ENCODE measurements at places on chromosomes 12 and 14.
A peak's percentile ranks its signal among the peaks of the same experiment; 100 is the strongest.

DNA sequence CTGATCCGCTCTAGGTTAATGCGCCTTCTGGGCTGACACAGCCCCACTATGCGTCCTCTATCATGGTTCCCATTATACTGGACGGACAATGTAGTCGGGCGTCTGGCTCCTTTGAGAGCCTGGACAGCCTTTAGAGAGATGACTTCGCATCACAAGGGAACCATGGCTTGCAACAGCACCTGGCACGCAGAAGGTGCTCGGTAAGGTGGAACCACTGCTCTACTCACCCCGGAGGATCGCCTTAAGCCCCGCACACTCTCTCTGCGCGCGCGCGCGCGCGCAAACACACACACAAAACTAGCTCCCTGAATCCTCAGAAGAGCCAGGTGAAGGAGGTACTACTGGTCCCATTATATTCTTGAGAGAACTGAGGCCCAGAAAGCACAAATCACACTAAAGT, 7.1 kb downstream of the MAP3K12 start:
- DNase-seq = no peak

DNA sequence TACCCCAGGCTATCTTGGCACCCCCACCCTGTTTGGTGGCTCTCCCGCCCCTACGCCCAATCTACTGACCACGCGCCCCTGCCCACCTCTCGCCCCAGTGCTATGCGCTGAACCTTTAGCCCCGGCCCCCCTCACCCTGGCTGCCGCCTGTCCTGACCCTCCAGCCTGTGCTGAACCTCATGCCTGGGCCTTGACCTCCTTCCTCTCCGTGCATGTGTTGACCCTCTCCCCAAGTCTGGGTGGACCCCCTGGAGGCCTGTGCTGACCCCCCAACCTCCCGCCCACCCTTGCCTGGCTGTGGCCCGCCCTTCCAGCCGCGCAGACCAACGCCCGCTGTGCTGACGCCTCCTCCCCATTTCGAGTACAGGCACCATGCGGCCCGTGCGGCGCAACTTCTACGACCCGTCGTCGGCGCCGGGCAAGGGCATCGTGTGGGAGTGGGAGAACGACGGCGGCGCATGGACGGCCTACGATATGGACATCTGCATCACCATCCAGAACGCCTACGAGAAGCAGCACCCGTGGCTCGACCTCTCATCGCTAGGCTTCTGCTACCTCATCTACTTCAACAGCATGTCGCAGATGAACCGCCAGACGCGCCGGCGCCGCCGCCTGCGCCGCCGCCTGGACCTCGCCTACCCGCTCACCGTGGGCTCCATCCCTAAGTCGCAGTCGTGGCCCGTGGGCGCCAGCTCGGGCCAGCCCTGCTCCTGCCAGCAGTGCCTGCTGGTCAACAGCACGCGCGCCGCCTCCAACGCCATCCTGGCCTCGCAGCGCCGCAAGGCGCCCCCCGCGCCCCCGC, 20.7 kb downstream of the DTX1 start:
- DNase-seq = no peak

DNA sequence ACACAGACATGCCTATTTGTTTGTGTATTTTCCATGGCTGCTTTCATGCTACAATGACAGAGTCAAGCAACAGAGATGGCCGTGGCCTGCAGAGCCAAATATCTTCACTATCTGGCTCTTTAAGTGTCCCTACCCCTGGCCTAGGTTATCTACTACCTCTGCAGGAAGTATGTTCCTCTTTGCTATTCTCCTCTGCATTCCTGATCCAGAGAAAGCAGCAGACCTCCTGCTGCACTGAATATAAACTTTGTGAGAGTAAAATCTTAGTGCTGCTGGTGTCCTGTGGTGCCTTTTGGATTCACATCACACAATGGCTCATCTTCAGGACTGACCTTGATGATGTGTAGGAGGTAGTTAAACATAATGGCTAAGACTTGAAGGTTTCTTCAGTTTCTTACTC, 233.4 kb downstream of the IPO8 start:
- DNase-seq = no peak

GRCh38 chr14:101853455-101854018, 92.0 kb downstream of the PPP2R5C start:
- no peak for DNase-seq

GRCh38 chr14:92258934-92259333, 64.0 kb upstream of the SLC24A4 start:
- no peak for DNase-seq

- DNase-seq = no peak
Measured at GRCh38 chr14:58650857-58651256, 13.1 kb downstream of the DACT1 start.

- DNase-seq = no peak
Measured at GRCh38 chr12:71760471-71760870, 5.8 kb downstream of the RAB21 start.

DNA sequence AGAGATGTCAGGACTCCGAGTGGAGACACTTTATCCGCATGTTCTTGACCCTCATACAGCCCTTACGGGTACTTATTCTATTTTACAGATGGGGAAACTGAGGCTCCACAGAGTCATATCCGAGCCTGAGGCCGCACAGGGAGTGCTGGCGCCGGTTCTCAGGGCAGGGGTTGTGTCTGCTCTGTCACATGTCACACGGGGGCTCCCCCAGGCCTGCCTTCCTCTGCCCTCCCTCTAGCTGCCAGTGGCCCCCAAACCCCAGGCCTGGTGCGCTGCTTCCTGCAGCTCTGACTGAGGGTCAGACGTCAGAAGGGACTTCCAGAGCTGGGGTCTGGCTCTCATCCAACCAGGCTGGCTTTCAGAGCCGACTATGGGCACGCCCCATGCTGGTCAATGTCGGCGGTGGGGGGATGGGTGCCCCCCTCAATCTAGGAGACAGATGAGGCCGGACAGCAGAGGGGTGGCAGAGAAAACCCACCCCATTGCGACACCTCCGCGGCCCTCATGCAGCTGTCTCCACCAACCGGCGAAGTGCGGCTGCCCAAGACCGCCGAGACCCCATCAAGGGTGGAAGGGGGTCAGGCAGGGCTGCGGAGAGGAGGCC, 811 bp upstream of the INF2 start:
- DNase-seq = no peak

GRCh38 chr14:63654346-63654745, 12.7 kb upstream of the WDR89 start:
- DNase-seq = peak; percentile 51

DNA sequence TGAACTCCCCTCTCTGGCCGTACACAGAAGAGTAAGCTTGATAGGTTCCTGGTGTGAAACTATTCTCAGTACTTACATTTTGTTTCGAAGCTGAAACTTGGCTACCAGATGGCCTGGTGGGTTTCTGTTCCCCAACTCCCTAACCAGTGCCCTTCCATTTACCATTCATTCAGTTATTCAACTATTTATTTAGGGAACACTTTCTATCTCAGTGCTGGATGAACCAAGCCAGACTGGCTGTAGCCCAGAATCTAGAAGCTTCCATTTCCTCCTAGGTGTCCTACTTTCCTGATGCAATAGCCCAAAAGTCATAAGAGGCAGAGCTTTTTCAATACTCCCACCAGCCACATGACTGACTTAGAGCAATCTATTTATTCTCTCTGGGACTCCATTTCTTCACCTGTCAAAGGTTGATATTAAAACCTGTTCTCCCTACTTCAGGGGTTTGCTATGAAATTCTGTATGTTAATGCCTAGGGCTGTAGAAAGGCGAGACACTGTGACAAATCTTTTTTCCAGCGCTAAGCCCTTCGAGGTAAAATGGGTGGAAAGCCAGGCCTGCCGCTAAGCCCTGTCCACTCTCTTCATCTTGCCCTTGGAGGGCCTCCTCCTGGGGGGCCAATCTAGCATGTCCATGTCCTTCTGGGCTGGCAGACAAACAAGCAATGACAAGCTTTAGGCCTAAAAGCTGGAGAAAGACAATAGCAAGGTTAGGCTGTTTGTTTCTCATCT, 8.1 kb upstream of the IRF2BPL start:
- no peak for DNase-seq

- no peak for DNase-seq
Measured at GRCh38 chr12:90333939-90334338, 621.0 kb downstream of the CCER1 start.

DNA sequence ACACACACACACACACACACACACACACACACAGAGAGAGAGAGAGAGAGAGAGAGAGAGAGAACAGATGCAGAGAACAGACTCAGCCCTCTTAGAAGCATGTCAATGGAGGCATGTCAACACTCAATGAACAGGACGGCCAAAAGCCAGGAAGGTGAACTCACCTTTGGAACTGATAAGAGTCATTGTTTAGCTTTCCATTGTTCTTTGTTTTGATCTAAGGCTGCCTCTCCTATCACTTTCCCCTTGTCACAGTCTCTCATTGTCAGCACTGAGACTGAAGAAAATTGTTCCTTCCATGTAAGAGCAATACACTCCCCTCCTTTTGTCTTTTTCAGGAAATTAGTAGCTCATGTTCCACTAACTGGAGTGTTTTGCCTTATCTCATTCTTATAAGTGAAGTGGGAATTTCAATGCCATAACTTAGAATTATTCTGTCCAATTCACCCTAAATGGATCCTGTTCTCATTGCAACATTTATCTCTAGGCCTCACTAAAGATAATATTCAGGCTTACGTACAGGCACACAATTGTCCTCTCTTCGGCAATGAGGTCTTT, 218.0 kb downstream of the DUSP6 start:
- DNase-seq = no peak

- no peak for DNase-seq
Measured at GRCh38 chr12:98788396-98788795, 143.3 kb downstream of the APAF1 start.

- DNase-seq = peak; percentile 0
Measured at GRCh38 chr12:82740129-82741000, 53.7 kb downstream of the TMTC2 start.

DNA sequence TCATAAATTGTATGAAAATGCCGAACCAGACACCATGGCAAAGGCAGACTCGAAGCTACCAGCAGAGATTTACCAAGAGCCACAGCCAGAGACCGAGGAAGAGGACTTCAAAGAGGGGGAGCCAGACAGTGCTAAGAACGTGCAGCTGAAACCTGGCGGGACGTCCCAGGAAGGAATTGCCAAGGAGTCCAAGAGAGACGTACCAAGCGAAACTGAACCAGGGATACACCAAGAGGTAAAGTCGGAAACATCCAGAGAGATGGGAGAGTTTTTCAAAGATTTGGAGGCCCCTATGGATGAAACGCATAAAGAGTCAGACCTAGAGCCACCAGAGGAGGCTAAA, 294 bp downstream of the SAMD15 start:
- no peak for DNase-seq

DNA sequence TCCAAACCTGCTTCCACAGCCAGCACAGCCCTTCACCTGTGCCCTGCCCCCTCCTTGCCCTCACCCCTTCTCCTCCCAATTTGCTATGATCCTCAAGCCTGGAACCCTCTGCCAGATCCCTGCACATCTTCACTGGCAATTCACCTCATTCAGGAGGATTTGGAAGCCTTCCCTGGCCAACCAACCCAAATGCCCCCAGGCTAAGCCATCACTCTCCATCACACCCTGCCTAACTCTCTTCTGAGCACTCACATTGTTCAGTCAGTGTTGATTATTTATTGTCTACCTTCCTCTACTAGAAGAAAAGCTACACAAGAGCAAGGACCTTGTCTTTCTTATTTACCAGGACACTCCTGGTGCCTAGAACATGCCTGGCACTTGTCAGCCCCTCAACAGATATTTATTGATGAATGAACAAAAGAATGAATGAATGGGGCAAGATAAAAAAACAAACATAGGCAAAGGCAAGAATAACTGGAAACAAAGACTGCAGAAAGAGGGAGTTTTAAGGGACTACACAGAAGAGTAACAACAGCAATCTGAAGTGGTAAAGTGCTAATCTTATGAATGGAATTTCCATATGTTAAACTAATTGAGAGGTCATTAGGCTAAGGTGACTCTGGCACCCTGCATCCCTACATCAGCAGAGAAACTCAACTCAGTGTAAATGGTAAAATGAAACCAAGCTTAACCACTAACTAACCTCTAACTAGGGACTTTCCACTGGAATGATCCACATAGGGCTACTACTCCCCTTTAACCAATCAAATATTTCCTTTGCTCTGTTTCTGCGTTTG, 33.4 kb downstream of the TMTC1 start:
- DNase-seq = no peak

DNA sequence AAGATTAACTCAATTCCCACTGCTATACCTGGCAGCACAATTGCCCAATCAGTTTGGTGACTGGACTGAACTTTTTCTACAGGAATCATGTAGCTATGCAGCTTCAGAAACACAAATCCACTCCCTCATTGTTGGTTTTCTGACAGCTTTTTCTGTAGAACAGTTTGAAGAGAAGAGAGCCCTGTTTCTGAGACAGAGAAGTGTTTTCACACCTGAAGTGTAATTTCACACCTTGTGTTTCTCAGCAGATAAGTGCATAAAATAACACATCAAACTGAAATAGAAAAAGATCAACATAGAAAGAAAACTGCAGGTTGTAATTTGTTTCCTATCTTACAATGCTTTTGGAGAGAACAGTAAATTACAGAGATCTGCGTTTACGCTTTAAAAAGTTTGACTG, 335.6 kb downstream of the SNAPC1 start:
- DNase-seq = no peak

- DNase-seq = no peak
Measured at GRCh38 chr14:99350751-99351150, 78.8 kb upstream of the BCL11B start.

DNA sequence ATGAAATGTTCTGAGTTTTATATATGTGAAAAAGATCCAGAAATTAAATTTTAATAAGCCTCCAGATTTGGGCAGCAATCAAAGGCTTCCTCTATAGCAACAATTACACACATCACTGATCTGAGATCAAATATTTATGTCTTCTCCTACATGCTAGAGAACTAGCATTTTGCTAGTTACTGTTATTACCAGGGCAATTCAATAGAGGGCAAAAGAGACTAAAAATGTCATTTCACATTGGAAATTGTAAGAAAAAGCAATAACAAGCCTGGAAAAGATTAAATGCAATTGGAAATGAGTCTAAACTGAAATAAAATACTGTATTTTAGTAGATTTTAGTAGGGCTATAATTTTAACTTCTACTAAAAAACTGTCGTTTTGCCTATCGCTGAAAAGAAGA, 32.6 kb upstream of the ANO6 start:
- DNase-seq = no peak

DNA sequence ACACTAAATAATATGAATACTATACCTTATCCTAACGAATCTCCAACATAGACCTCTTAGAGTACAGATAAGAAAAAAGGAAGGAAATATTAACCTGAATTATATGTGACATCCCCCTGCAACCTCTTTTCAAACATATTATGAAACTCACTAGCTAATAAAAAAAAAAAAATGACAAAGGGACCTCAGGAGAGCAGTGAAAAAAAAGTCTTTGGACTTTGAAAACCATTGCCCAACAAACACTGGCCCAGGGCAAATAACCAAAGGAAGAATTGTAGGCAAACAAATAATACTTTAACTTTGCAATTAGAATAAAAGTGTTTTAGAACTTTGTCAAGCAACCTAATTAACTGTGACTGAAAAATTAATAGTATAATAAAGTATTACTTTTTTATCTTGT, 7.7 kb downstream of the SOX5 start:
- no peak for DNase-seq
